H1 (cell line): ENCODE measurements at places on chromosomes 1 and 21.

- no peak overlapping the region for H3K27ac ChIP-seq
- H3K27me3 ChIP-seq, result no peaks in the 10 kb centered on the region
- H3K4me3 ChIP-seq, result no peak overlapping the region
- no peaks in the 10 kb centered on the region for H3K36me3 ChIP-seq
- H3K4me1 ChIP-seq, result no peaks in the 10 kb centered on the region
- no peak for DNase-seq
These were observed 62.4 kb upstream of the IGSF21 start for GRCh38 chr1:18045203-18045602.

GRCh38 chr1:23570001-23570691, 10.8 kb upstream of the ID3 start:
- peaks cover 9% of the 10 kb centered on the region for H3K4me1 ChIP-seq
- H3K27me3 ChIP-seq, result no peaks in the 10 kb centered on the region; the same call in 1 of the 2 replicates
- no peak overlapping the region for H3K4me3 ChIP-seq
- no peaks in the 10 kb centered on the region for H3K36me3 ChIP-seq

DNA sequence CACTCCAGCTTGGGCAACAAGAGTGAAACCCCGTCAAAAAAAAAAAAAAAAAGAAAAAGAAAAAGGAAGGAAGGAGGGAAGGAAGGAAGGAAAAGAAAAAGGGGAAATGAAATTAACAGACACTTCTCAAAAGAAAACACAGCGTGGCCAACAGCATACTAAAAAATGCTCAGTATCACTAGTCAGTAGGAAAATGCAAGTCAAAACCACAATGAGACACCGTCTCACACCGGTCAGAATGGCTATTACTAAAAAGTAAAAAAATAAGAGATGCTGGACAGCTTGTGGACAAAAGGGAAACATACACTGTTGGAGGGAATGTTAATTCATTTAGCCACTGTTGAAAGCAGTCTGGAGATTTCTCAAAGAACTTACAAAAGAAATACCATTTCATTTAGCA, 369.5 kb upstream of the BRINP3 start:
- DNase-seq, result no peak
- no peak overlapping the region for H3K27ac ChIP-seq
- H3K27me3 ChIP-seq, result no peaks in the 10 kb centered on the region
- no peaks in the 10 kb centered on the region; the same call in 1 of the 2 replicates for H3K36me3 ChIP-seq

DNA sequence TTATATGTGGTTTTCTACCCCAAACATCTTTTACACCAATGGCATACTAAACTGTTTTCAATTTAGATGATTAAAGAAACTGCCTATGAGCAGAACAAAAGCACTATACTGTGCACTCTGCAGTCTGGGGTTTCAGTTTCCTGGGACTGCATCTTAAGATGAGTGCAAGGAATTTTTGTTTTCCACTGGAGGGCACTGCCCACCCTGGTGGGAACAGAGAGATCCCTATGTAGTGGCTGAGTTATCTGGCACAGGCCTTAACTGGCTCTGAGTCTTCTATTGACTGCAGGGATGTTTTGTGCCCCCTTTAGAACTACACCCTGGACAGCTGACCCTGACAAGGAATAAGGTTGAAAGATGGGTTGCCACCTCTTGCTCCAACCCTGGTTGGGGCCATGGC, 12.0 kb downstream of the PROK1 start:
- H3K4me1 ChIP-seq, result no peaks in the 10 kb centered on the region
- no peak for DNase-seq
- H3K27me3 ChIP-seq, result no peaks in the 10 kb centered on the region
- no peak overlapping the region for H3K4me3 ChIP-seq
- no peak overlapping the region for H3K27ac ChIP-seq
- no peaks in the 10 kb centered on the region for H3K36me3 ChIP-seq

GRCh38 chr1:248824301-248824700, 1.4 kb downstream of the SH3BP5L start:
- H3K27ac ChIP-seq, result no peak overlapping the region
- no peaks in the 10 kb centered on the region for H3K27me3 ChIP-seq
- H3K4me3 ChIP-seq, result peak overlapping the region; percentile 88; the same call in 1 of the 2 replicates
- no peak for DNase-seq
- H3K4me1 ChIP-seq, result peaks cover 3% of the 10 kb centered on the region

DNA sequence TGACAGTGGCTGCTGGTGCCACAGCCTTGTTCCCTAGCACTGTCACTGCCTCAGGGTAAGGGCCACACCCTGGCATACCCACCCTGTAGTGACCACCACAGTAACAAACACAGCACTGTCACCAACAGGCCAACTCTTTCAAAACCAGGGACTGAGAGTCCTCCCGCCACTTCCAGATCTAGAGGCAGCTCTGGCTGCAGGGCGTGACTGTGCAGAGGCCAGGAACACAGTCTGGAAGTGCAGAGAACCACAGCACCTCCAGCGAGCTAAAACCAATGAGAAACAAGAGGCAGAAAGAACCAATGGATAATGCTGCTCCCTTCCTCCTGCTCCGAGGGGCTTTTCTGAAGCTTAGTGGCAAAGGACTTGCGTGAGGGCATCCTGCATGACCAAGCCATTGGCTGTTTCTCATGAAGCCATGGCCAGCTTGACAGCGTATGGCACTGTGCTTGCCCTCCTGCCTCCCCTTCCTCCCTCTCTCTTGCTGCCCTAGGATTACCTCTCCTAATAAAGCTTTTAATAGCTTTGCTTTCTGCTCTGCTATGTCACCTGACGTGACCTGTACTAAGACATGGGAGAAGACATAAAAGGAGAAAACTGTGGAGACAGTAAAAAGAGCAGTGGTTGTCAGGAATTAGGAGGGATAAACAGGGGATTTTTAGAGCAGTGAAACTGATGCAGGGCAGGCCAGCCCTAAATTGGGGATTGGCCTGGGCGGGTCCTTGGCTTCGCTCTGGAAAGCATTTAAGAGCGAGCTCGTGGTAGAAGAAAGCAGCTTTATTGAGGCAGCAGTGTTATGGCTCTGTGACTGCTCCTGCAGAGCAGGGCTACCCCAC, 7.2 kb downstream of the PARP1 start:
- peaks cover 13% of the 10 kb centered on the region for H3K4me1 ChIP-seq
- no peaks in the 10 kb centered on the region for H3K27me3 ChIP-seq
- DNase-seq, result no peak
- H3K27ac ChIP-seq, result no peak overlapping the region

- H3K36me3 ChIP-seq, result no peaks in the 10 kb centered on the region
- no peak overlapping the region for H3K27ac ChIP-seq
- no peaks in the 10 kb centered on the region for H3K4me1 ChIP-seq
- DNase-seq, result no peak
- H3K4me3 ChIP-seq, result no peak overlapping the region
- no peaks in the 10 kb centered on the region for H3K27me3 ChIP-seq
These were observed 46.4 kb upstream of the ERG start for GRCh38 chr21:38544661-38545060.

- H3K27me3 ChIP-seq, result no peaks in the 10 kb centered on the region
- no peak overlapping the region for H3K27ac ChIP-seq
- no peaks in the 10 kb centered on the region for H3K4me1 ChIP-seq
- no peak for DNase-seq
- H3K36me3 ChIP-seq, result no peaks in the 10 kb centered on the region
These were observed 251.9 kb upstream of the B3GALT2 start for GRCh38 chr1:193438312-193438711.

DNA sequence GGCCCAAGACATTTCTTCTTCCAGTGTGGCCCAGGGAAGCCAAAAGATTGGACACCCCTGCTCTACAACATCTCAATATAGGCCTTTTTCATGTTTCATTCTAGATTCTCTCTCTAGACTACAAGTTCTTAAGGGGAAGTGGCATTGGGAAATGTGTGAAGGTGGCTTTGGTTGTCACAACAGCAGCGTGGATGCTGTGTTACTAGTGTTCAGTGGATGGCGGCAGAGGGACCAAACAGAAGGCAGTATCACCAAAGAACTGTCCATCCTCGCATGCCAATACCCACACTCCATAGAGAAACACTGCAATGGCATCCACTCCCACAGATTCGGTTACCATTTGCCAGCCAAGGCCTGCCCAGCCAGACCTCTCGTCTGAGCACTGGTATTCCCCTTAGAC, 24.3 kb upstream of the IFNAR2 start:
- no peak overlapping the region for H3K27ac ChIP-seq
- no peak for DNase-seq
- no peaks in the 10 kb centered on the region for H3K36me3 ChIP-seq
- H3K4me1 ChIP-seq, result no peaks in the 10 kb centered on the region

DNA sequence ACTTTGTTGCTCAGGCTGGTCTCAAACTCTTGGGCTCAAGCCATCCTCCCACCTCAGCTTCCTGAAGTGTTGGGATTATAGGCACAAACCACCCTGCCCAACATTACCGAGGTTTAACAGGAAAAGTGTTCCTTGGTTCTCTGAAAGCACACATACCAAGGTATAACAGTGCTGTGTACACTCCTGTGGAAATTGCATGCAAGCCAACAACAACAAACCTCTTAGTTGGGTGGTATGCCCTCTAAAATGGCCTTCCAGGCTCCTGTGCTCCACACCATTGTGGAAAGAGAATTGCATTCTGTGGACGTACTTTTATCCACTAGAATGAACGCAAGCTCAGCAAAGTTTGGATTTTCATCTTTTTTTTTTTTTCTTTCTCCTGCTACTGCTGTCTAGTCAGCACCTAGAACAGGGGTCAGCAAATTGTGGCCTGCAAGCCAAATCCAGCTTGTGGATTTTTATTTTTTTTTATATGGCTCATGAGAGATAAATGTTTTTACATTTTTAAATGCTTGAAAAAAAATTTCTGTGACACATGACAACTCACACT, 192.2 kb upstream of the TNR start:
- no peak for DNase-seq
- no peaks in the 10 kb centered on the region for H3K27me3 ChIP-seq
- H3K4me3 ChIP-seq, result no peak overlapping the region
- no peak overlapping the region for H3K27ac ChIP-seq
- no peaks in the 10 kb centered on the region for H3K36me3 ChIP-seq

- no peak for DNase-seq
- H3K27me3 ChIP-seq, result no peaks in the 10 kb centered on the region
- H3K27ac ChIP-seq, result no peak overlapping the region
These were observed 10.9 kb upstream of the IFI16 start for GRCh38 chr1:158998781-158999161.

DNA sequence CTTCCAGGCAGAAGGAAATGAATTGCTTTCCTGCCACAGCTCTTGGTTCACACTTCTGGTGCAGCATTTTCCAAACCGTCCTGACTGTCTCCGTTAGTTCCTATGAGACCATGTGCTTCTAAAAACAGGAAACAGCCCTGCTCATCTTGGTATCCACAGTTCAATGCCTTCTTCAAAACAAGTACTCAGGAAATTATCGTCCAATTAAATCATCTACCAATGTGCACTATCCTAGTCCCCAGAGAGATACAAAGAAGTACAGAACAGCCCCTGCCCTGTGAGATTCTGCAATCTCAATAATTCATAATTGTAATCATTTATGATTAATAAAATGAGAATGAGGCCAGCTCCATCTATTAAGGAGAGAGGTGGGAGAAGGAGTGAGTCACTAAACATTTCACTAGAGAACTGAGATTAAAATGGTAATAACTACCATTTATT, 11.2 kb downstream of the CLEC20A start:
- no peaks in the 10 kb centered on the region for H3K4me1 ChIP-seq
- DNase-seq, result no peak
- H3K27me3 ChIP-seq, result no peaks in the 10 kb centered on the region
- H3K36me3 ChIP-seq, result no peaks in the 10 kb centered on the region
- H3K27ac ChIP-seq, result no peak overlapping the region
- H3K4me3 ChIP-seq, result no peak overlapping the region

- no peaks in the 10 kb centered on the region for H3K27me3 ChIP-seq
- no peak for DNase-seq
- H3K27ac ChIP-seq, result no peak overlapping the region
- H3K36me3 ChIP-seq, result no peaks in the 10 kb centered on the region; the same call in 1 of the 2 replicates
- H3K4me3 ChIP-seq, result no peak overlapping the region
- H3K4me1 ChIP-seq, result no peaks in the 10 kb centered on the region
These were observed 93.0 kb upstream of the TTC34 start for GRCh38 chr1:2894381-2895041.

GRCh38 chr1:70503358-70503757, 92.3 kb downstream of the CTH start:
- no peak for DNase-seq
- H3K4me1 ChIP-seq, result no peaks in the 10 kb centered on the region
- no peaks in the 10 kb centered on the region for H3K36me3 ChIP-seq
- H3K27ac ChIP-seq, result no peak overlapping the region
- H3K27me3 ChIP-seq, result no peaks in the 10 kb centered on the region

DNA sequence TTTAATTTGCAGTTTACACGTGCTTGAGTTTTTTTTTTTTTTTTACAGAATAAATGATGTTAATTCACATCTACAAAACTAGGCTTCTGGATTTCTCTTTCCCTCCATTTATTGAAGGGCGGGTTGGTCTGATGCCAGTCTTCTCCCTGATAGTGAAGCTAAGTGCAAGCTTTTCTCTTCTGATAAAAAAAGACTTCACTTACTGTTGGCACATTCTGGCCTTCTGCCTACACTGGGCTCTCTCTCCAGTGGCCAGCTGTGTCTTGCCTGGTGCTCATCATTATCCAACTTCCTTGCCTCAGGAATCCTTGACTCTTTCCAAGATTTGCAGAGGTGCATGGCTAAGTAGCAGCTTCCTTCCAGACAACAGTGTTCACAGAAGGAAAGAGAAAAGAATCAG, 7.6 kb upstream of the RAP1A start:
- H3K36me3 ChIP-seq, result 0 out of 2 replicates have a peak, but pooled peaks cover 2% of the 10 kb centered on the region
- H3K27ac ChIP-seq, result no peak overlapping the region
- no peaks in the 10 kb centered on the region for H3K27me3 ChIP-seq
- no peak overlapping the region for H3K4me3 ChIP-seq

GRCh38 chr1:30043731-30044408, 679.5 kb downstream of the MATN1 start:
- no peaks in the 10 kb centered on the region; the same call in 1 of the 2 replicates for H3K27me3 ChIP-seq
- no peak overlapping the region for H3K27ac ChIP-seq
- no peaks in the 10 kb centered on the region for H3K4me1 ChIP-seq
- DNase-seq, result peak; percentile 29
- H3K4me3 ChIP-seq, result no peak overlapping the region
- no peaks in the 10 kb centered on the region for H3K36me3 ChIP-seq

DNA sequence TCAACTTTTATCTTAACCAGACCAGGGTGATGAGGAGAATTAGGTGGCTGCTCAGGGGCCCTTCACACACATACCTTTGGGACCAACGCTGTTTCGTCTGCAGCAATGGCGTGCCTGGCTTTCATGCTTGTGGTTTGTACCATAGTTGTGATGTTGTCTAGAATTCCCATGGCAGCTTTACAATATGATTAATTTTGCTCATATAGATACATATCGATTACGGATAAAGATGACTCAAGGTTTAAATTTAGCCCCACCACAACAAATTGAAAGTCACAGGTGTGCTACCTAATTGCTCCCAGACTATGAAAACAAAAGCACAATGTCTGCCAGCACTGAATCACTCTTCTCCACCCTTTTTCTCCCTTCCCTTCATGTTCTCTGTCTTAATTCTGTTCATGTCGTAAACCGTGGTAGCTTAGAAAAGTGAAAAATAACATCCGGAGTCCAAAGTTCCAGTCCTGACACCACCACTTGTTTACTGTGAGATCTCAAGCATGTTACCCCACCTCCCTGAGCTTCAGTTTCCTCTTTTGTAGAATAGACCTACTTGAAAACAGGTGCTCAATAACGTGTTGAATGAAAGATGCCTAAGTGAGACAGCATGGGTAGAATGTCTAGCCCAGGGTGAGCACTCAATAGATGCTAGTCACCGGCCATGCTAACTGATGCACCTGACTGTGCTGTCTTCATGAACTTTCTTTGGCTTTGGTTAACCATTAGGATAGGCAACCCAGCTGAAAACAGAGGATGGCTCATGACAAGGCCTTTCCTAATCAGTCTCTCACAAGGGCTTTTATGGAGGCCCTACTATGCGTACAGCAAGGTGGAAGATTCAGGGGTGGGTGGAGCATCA, 22.1 kb upstream of the JUN start:
- no peaks in the 10 kb centered on the region for H3K27me3 ChIP-seq
- DNase-seq, result no peak
- no peak overlapping the region for H3K4me3 ChIP-seq
- no peak overlapping the region for H3K27ac ChIP-seq
- no peaks in the 10 kb centered on the region for H3K4me1 ChIP-seq
